ENCODE measurements at places on chromosomes 11 and 22. TPM values are rescaled to one million over a fixed set of nuclear protein-coding genes. Genes with fewer than 3 reads are reported as not detected.

DNA sequence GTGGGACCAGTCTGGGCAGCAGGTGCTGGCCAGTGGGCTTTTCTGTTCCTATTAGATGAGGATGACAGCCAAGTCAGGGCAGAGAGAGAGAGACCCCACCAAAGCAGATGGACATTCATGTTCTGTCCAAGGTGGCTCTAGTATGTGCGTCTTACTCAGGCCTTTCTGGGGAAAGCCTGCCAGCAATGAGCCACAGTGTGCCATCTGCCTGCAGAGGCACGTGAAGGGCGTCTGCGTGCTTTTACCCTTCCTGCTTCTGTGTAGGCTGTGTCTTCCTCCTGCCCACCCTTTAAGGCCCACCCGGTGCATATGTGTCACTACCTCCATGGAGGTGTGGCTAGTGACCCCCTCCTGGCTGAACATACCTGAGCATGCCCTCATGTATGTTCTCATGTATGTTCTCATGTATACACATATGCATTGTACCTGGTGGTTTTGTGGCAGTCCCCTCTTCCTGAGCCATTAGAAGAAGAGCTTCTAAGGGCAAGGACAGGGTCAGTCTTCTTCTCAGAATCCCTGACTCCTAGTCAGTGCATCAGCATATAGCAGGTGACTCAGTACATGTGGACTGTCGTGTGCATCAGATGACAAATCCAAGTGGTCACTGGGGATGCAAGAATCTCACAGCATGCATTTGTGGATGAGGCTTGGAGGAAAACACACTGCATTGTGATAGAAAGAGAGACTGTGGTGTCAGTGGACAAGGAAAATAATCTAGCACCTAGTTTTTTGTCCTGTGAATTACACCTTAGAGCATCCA lies 90.4 kb upstream of the YWHAH start:
- no peak for DNase-seq

DNA sequence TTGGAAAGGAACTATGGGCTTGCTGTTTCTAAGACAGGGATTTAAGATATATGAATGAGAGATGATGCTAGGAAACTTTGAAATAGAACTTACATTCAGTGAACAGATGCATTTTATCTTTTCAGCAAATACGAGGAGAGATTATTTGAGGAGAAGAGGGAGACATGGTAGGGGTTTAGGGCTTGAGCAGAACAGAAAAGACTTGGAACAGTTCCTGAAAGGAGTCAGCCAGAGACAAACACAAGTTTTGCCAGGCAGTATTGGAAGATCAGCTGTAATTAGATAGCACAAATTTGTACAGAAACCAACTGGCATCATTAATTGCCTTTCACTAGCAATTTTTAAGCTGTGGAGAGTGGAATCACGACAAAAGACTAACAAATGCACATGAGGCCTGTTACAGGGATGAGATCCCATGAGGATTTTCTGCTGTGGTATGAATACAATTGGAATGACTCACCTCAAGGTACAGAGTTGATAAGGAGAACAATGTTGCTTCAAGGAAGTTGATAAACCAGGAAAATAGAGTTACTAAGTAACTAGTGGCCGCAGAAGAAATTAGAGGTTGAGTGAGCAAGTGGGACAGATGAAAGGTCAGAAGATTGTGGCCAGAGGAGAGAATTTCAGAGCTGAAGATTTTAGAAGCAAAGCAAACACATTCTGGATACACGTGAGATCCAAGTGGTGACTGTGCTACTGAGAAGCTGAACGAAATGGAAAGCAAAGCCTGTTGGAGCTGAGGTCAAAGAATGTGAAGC lies 67.9 kb downstream of the CYB5R2 start:
- DNase-seq, result no peak

GRCh38 chr11:21707116-21707739 lies 485.7 kb upstream of the ANO5 start:
- DNase-seq, result no peak

DNA sequence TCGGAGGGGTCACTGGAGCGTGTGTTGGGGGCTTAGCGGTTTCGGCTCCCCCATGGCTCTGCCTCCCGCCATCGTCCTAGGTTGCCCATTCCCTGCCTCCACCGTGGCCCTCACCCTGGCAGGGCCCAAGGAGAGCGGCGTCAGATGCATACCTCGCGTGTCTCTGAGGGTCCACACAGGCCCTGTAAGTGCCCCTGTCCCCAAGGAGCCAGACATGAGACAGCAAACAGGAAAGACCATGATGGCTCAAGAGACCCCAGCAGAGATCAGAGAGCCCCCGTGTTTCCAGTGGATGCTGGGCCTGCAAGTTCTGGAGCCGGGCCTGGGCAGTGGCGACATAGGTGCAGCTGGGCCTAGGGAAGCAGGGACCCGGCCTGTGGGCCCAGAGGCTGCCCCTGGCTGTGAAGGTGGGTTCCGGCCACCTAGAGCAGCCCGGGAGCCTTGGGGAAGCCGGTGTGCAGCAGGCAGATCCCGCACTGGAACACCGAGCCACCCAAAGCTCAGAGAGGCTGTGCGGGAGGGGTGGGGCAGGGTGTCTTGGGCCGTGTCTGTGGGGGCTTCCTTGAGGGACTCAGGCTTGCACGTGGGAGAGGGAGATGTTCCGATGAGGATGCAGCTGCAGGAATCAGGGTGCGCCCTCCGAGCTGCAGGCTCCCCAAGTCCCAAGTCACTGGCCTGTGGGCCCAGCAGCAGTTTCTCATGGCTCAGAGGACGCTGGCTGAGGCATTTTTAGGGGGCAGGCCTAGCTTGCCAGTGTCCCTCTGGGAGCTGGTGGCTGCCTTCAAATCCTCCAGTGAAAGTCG lies 126.4 kb downstream of the KCNQ1OT1 start:
- DNase-seq, result no peak

- DNase-seq, result no peak
These were observed 70.1 kb downstream of the LARGE1 start for GRCh38 chr22:33850193-33850592.

DNA sequence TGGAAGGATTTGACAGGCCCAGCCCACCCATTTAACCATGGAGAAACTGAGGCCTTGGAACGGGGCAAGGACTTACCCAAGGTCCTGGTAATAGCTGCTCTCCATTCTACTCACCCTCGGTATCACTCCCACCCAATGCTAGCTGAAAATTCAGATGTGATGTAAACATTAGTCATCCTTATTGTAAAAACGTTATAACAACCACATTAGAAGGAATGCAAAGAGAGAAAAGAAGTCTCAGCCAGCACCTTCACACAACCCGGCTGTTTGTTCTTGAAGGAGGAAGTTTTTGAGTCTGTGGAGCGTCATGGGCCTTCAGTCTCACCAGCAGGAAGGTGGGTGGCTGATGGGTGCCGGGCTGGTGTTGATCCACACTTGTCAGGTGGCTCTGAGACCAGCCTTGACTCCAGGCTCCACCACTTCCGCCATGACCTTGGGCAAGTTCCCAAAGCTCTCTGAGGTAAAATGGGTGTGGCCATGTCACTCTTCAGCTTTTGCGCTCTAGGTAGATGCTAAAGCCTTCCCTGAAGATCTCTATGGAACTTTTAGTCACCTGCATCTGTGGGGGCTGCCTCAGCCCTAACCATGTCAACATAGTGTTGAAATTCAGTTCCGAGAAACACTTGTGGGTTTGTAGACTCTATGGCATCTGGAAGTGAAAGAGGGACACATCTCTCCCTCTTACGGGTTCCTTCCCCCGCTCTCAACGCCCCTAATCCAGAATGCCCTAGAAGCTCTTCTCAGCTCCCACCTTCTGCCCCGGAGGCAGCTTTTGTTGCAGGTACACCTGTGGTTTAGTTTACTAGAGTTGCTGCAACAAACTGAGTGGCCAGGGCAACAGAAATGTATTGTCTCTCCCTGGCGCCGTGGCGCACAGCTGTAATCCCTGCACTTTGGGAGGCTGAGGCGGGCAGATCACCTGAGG lies 14.8 kb downstream of the CD6 start:
- peak; percentile 3 for DNase-seq

Gene CNIH2
- polyA plus RNA-seq, result 2.0 TPM
